Activated CD4-positive, alpha-beta T cell treated with anti-CD3 and anti-CD28 coated beads, Interleukin-2, amount 50 U/mL, for 24 hours (primary cell): ENCODE measurements at places on chromosomes 5 and 9.

DNA sequence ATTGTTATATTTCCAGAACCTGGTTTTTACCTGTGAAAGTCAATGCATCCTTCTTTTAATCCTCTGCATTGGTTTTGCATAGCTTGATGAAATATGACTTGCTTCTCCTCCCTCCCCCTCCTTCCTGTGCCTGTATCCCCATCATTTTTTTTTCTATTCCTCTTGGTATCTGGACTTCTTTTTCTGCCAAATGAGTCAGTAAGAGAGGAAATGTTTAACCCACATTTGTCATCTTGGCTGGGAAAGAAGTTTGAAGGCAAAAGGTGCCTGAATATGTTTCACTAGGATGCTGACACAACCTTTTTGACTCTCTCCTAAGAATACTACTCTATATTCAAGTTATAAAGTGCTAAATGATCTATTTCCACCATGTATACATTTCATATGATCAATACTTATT, 35.5 kb upstream of the CDKN2B start:
- no peak for DNase-seq

- DNase-seq = peak; percentile 27
Measured at GRCh38 chr9:96874947-96875460, 20.7 kb upstream of the ZNF782 start.

DNA sequence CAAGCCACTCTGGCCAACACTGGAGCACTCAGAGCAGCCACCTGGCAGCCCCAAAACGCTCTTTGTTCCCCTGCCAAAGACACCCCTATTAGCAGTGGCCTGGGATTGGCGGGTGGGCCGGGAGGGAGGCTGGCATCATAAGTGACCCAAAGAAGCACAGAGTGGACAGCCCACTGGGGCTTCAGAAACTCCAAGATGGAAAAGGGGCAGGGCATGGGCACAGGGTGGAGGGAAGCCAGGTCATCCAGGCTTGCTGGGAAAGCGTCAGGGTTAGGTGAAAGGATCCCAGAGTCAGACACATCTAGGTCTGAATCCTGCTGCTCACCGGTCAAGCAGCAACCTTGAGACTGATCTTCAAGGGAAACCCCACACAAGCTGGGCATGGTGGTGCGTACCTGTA, 14.8 kb downstream of the EEIG1 start:
- DNase-seq = no peak

DNA sequence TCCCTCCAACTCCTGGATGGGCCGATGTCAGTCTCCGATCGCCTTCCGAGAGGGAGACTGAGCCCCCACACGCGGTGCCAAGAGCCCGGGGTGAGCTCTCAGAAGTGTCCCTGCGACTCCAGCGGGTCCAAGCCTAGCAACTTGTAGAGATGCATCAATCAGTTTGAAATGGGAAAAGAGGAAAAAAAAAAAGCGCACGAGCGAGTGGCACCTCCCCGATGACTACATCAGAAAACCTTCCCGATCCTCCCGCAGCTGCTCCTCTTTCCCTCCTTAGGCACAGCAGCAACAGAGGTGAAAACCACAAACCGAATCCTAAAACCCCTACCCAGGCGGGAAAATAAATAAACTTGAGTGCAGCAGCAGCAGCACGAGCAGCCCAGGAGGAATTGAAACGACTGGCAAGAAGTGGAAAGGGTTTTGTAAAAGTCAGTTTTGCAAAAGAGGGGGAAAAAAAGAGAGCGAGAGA, 1.0 kb upstream of the EFNA5 start:
- DNase-seq = no peak

GRCh38 chr5:78799266-78800017, 150.9 kb upstream of the LHFPL2 start:
- no peak for DNase-seq

- DNase-seq = no peak
Measured at GRCh38 chr5:177997846-177998245, 1.8 kb upstream of the PROP1 start.

- DNase-seq = no peak
Measured at GRCh38 chr5:17379100-17379951, 118.7 kb upstream of the TAF11L2 start.

- no peak for DNase-seq
Measured at GRCh38 chr9:26132746-26133312, 454.6 kb upstream of the TUSC1 start.

DNA sequence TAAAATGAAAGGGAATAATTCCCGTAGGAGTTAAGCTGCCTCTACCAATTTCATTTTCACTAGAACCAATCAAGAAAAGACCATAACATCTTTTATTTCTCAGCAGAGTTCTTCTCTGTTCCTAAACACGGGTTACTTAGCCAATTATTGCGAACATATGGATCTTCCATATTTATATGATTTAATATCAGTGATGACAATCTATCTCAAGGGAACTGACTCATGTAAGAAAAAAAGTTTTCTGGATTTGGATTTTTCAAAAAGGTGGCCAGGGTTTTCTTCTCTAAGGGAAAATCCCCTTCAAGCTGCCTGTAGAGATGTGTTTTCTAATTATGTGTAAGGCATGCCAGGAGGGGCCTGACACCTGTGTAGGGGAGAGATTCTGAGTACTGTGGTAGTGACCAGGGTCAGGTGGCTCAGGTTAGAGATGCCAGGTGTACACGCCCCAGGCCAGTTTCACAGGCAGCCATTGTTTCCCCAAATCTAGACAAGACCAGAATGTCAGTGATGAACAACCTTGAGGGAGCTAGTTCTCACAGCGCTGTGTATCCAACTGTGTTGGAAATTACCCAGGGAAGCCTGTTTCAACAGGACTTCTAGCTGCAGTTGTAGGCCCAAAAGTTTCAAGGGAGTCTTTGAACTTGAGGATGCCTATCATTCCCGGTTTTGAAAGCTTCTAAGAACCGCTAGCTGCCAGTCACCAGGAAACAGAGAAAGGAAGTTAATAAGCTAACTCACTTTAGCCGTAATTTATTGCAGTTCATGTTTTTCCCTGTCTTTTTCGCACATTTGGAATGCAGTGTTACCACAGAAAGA, 572.5 kb upstream of the RGMB start:
- DNase-seq = no peak

GRCh38 chr5:168195110-168195509, 96.3 kb upstream of the WWC1 start:
- DNase-seq = no peak

GRCh38 chr5:81252904-81253303, 19.8 kb downstream of the CKMT2 start:
- no peak for DNase-seq

GRCh38 chr5:158819095-158819494, 280.6 kb downstream of the EBF1 start:
- DNase-seq = no peak

GRCh38 chr9:134981829-134982228, 64.1 kb upstream of the FCN1 start:
- DNase-seq = no peak

DNA sequence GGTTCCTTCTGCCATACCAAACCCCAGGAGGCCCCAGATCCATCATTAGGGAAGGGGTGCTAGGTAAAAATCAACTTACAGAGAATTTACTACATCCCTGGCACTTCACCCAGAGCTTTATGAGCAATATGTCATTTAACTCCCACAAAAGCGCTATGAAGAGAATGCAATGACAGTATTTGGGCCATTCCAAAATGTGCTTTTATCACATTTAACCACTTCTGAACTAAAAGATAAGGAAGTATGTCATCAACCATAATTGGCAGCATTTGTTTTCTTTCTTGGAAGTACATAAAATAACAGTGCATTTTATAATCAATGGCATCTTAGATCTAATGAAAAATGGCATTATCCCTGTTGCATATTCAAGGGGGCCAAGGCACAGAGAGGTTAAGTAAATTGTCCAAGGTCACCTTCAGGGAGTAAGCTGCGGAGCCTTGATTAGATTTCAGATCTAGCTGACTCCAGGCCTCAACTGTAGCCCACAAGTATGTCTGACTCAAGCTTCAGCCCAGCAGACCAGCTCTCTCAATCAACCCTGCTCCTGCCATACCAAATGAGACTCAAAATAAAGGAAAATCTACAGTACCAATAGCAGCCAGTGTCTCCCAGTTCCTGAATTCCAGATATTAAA, 16.5 kb downstream of the SH3TC2 start:
- no peak for DNase-seq

DNA sequence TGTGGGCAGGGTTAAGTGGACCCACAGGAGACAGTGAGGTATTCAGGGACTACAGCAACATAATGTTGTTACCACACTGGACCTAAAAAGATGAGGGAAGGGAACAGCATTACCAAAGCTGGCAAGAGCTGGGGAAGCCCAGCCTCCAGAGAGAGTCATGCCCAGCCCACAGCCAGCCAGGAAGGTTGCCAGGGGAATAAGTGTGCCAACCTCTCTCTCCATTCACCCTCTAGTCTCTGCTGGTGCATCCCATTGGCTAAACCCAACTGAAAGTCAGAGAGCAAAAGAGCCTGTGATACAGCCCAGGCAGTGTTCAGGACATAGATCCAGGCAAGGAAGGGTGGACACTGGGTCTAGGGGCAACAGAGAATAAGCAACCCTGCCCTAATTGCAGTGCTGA, 35.8 kb upstream of the AFAP1L1 start:
- no peak for DNase-seq

GRCh38 chr5:72256536-72256935, 63.5 kb downstream of the MRPS27 start:
- DNase-seq = no peak
